ENCODE measurements at places on chromosomes 7 and 10.

GRCh38 chr7:6725003-6725402 is 18.3 kb upstream of the ZNF12 start:
- no peak for DNase-seq

GRCh38 chr7:31893365-31893764 is 176.8 kb downstream of the PDE1C start:
- no peak for DNase-seq

DNA sequence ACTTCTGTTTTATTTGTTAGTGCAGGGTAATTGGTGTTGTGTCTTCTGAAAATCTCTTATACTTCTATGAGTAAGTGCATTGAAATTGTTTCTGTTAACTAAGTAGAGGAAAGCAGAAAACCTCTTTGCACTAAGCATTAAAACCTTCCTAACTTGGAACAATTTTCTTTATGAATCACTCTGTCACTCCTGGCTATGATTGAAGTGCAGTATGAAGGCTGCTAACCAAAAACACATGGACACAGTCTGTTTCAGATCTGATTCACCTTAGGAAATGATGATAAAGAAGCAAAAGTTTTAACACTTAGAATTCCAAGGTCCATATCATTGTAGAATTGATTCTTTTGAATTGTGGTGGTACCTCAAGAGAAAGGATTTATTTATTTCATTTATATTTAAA is 41.9 kb downstream of the MET start:
- no peak for DNase-seq

- no peak for DNase-seq
Measured at GRCh38 chr7:17501441-17502212, 203.2 kb downstream of the AHR start.

- peak; percentile 54 for DNase-seq
Measured at GRCh38 chr10:43202224-43202656, 64.0 kb downstream of the CSGALNACT2 start.

Data from CD8-positive, alpha-beta T cell (primary cell).